Mesendoderm (in vitro differentiated cells): ENCODE measurements at places on chromosomes 4 and X.
A peak's percentile ranks its signal among the peaks of the same experiment; 100 is the strongest.

GRCh38 chrX:69389101-69389501 lies 115.0 kb upstream of the NALF2 start:
- DNase-seq = no peak

DNA sequence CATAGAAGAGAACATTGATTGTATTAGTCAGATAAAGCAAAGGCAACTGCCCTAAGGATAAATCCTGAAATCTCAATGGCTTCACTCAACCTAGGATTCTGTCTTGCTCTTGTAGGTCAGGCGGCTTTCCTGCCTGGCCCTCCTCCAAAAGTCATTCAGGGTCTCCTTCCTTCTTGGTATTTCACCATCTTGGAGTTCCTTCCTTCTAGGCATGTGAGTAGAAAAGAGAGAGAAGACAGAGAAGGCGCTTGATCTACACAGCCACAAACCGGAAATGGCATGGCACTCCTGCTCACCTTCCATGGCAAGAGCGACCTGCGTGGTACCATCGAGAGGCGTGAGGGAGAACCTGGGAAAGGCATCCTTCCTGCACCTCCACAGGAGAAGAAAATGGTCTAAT lies 45.3 kb upstream of the HELT start:
- DNase-seq = no peak

DNA sequence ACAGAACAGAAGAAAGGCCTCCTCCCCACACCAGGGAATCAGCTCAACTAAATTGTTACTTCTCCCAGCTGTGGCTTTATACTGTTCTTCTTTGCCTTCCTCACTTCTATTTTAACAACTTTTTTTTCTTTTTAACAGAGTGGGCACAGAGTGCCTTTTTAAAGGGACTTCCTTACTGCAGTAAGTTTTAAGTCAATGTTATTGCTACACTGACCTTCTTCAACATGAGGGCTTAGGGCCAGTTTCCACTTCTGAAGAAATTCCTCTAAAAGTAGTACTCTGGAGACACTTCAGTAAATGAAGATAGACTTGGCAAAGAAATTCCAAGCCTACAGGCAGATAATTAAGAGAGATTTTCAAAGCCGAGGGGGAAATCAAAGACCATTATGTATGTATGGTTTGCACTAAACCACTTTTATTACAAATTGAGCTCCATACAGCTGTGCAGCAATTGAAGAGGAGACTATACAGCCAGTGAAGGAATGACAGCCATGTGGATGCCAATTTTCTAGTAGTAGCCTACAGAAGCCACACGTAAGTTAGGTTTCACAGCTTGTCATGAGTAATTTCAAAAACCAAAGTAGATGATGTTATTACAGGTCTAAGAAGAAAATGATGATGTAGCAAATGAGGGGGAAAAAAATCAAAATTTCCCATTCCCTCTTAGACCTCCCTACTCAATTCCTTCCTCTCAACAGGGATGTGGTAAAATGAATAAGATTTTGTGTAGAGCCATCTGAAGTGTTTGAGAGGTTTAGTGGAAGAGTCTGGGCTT lies 36.9 kb upstream of the RASGEF1B start:
- DNase-seq = no peak

GRCh38 chr4:4810778-4811177 lies 48.7 kb upstream of the MSX1 start:
- no peak for DNase-seq

GRCh38 chrX:47209508-47210238 lies 8.8 kb upstream of the CDK16 start:
- DNase-seq = no peak

DNA sequence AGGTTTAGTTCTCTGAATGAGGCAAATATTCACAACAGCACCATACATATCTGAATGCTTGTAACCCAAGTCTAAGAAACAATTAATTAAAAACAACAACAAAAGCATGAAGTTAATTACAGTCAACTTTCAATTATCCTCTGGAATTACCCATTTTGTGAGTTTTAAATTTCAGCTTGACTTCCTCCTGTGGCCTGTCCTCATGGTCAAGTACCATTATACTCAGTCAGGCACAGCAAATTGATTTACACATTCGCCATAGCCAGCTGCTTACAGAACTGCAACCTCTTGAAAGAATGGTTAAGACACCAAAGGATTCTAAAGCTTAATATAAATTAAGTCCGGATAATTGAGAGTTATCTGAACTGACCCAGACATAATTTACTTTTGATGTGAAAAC lies 306.5 kb downstream of the CAMK2D start:
- DNase-seq = no peak

DNA sequence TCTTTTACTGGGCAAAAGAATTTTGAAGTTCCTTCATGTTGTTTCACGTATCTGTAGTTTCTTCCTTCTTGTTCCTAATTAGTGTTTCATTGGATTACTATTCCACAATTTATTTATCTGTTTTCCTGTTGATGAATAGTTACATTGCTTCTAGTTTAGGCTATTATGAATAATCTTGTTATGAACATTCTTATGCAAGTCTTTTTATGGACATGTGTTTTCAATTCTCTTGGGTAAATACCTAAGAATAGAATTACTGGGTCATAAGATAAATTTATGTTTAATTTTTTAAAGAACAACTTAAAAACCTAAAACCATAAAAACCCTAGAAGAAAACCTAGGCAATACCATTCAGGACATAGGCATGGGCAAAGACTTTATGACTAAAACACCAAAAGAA lies 70.9 kb upstream of the RXFP1 start:
- no peak for DNase-seq

- DNase-seq = peak; percentile 27
These were observed 71.3 kb downstream of the LRBA start for GRCh38 chr4:150943818-150944217.

DNA sequence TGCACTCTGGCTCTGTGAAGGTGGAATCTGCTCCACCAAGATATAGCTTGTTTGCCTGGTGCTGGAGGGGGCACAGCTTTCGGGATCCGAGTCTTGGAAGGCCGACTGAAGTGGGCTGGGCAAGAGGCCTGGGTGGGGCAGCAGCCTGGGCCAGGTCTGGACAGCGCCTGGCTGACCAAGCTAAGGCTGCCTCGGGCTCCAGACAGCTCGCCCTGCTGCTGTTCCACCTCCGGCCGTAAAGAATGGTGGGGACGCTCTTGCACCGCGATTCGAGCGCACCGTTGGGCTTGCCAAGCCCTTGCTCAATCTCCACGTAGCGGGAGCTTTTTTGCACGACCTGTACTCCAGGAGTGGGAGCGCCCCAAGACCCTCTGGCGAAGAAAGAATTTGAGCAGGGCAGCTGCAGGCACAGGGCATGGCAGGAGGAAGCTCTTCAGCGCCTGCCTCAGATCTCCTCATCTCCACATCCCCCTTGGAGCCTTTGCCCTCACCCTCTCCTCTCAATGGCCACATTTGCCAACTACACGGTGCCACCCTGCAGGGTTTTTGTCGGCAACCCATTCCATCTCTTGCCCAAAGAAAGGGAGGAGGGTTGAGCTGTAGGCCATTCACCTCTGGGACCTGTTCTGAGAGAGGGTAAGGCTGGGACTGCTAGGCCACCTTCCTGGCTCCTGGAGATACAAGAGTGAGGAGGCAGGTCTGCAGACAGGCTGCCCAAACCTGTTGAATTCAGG lies 18.9 kb downstream of the CNGA2 start:
- DNase-seq = peak; percentile 59

DNA sequence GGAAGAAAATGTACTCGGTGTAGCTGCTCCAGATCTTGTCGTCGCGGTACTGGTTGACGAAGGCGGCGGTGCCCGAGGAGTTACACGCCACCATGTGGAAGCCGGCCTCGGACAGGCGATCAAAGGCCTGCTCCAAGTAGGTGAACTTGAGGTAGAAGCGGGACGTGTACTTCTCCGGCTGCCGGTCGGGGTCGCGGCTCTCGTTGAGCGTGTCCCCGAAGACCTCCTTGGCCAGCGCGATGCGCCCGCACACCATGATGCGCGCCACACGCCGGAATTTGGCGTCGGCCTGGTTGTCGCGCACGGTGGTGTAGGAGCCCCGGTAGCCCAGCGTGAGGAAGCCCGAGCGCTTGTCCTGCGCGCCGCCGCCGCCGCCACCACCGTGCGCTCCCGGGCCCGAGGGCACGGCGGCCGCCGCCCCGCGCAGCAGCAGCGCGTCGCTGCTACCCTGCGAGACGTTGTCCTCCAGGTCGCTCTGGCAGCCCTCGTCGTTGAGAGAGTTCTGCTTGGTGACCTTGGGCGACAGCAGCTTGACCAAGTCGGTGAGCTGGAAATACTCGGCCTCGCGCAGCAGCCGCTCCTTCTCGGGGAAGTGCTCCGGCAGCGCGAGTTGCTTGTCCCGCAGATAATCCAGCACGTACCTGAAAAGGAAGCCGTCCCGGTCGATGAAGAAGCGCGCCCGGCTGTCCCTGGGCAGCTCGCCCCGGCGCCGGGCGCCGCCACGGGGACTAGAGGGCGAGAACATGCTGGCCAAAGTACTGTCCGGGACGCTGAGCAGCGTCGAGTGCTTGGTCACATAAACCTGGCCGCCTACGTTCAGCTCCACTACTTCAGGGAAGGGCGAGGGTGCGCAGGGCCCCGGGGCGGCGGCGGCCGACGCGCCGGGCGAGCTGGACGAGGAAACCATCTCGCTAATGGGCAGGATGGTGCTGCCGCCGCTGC lies 775 bp downstream of the KCTD8 start:
- DNase-seq = peak; percentile 85

DNA sequence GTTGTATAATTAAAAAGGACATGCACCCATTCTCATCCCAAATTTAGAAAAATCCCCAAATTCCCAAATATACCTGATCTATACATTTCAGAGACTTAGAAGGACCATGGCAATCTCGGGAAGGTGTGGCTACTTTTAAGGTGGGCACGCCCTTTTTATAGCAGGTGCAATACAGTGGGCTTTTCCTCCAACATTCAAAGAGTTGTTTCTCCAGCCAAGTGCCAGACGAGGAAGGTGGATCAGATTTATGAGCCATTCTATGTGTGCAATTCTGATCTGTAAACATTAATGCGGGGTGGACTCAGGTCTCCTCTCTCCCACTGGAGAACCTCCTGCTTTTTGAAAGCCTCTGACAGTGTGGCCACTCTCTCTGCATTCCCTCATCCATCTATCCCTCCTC lies 33.8 kb downstream of the PRKX start:
- no peak for DNase-seq

GRCh38 chr4:15063341-15063740 lies 61.1 kb downstream of the CPEB2 start:
- DNase-seq = no peak

DNA sequence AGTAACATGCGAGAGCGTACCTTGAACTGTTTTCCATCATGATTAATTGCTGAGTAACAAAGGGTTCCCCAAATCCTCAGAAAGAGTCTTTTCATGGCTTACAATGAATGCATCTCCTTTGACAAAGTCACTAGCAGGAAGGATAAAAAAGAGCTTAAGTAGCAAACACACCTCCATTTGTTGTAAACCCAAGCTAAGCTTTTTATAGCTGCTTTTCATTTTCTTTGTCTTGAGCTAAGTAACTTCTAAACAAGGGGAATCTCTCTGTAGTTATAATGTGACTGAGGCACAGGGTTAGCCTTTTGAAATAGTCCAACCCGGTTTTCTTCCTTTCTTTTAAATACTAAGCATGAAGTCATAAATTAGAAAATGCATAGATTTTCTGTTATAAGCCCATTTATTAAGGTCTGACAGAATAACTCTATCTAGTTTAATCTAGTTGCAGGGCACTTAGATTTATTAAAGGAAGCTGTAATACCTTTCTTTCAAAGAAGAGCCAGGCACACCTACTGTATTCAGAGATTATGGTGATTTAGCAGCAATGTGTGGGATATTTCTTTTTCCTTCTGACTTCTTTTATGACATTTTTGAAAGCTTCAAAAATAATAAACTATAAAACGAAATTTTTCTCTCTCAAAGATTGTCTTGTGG lies 226.9 kb upstream of the SMIM31 start:
- DNase-seq = no peak

GRCh38 chr4:173526027-173526482 lies 4.0 kb downstream of the HAND2 start:
- peak; percentile 70 for DNase-seq

DNA sequence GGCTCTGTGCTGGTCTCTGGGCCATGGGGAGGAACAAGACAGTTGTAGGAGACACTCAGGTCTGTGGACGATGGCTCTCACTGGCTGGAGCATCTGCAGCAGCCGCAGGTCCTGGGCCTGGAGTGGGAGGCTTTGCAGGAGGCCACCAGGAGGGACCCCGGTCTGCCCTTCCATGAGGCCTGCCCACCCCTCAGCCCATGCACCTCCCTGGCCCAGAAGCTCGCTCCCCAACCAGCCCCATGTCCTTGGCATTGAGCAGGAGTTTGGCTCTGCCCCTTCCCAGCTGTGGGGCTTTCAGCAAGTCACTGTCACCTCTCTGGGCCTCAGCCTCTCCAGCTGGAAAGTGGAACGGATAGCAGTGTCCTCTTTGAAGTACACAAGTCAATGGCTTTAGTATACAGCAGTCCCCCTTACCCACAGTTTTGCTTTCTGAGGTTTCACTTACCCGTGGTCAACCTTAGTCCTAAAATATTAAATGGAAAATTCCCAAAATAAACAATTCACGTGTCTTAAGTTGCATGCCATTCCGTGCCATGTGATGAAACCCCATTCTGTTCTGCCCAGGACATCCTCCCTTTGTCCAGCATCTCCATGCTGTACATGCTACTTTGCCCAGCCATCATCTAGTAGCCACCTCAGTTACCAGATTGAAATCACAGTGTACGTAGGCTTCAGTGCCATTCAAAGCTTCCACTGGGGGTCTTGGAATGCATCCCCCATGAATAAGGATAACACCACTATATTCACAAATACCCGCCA lies 104.0 kb downstream of the CPZ start:
- DNase-seq = no peak

- no peak for DNase-seq
These were observed 1552.6 kb downstream of the C4orf33 start for GRCh38 chr4:130648570-130648969.

GRCh38 chr4:82906469-82906868 lies 5.9 kb downstream of the THAP9 start:
- no peak for DNase-seq

DNA sequence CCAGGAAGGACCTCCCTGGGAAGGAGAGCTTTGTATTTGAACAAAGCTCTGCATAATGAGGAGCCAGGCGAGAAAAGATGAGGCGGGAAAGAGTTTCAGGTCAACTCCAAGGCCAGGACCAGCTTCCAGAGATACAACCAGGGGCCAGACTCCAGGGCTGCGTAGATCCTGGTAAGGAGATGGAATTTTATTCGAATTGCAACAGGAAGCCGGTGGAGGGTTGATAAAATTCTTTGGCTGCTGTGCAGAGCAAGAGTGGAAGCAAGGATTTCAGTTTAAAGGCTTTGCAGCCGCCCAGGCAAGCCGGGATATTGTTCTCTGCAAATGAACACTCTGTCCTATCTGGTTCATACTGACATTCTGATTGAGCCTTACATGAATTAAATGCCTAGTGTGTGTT lies 40.2 kb upstream of the CBR4 start:
- peak; percentile 34 for DNase-seq
